Activated T-helper 2 cell treated with anti-CD3 and anti-CD28 coated beads, Interferon-gamma antibody, Interleukin-2, Interleukin-4, amounts not matched to agents 10 μg/mL and 5 μg/mL and 100 μg/mL, durations not matched to agents 14 hours and 24 hours and 36 hours (primary cell): ENCODE measurements at places on chromosomes 3 and 15.

GRCh38 chr3:134083626-134084241 is 54.0 kb upstream of the SLCO2A1 start:
- H3K27me3 ChIP-seq, result peaks cover 2% of the 10 kb centered on the region
- no peaks in the 10 kb centered on the region for H3K4me1 ChIP-seq
- no peak overlapping the region for H3K27ac ChIP-seq
- no peak overlapping the region for H3K4me3 ChIP-seq
- no peak for DNase-seq
- no peaks in the 10 kb centered on the region for H3K36me3 ChIP-seq

- no peaks in the 10 kb centered on the region for H3K36me3 ChIP-seq
- DNase-seq, result no peak
- H3K27ac ChIP-seq, result no peak overlapping the region
- no peak overlapping the region for H3K4me3 ChIP-seq
Observed at GRCh38 chr15:62219799-62220198, 54.7 kb upstream of the C2CD4B start.

- no peak overlapping the region for H3K27ac ChIP-seq
- H3K4me1 ChIP-seq, result peaks cover 23% of the 10 kb centered on the region
- no peak overlapping the region for H3K4me3 ChIP-seq
- DNase-seq, result no peak
Observed at GRCh38 chr3:45551214-45552010, 43.1 kb upstream of the LIMD1 start.

- DNase-seq, result no peak
- peaks cover 83% of the 10 kb centered on the region for H3K36me3 ChIP-seq
- H3K4me3 ChIP-seq, result peak overlapping the region; percentile 40
- H3K4me1 ChIP-seq, result peaks cover 74% of the 10 kb centered on the region
Observed at GRCh38 chr15:92922418-92923002, 22.4 kb downstream of the CHD2 start.
